MCF 10A (cell line): ENCODE measurements at places on chromosomes 4 and X.

DNA sequence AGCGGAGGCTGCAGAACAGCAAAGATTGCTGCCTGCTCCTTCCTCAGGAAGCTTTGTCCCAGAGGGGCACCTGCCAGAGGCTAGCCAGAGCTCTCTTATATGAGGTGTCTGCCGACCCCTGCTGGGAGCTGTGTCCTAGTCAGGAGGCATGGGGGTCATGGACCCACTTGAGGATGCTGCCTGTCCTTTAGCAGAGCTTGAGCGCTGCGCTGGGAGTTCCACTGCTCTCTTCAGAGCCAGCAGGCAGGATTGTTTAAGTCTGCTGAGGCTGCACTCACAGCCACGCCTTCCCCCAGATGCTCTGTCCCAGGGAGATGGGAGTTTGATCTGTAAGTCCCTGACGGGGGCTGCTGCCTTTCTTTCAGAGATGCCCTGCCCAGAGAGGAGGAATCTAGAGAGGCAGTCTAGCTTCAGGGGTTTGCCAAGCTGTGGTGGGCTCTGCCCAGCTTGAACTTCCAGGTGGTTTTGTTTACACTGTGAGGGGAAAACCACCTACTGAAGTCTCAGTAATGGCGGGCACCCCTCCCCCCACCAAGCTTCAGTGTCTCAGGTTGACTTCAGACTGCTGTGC lies 10.9 kb downstream of the DCK start:
- DNase-seq, result no peak

- peak; percentile 94 for DNase-seq
Measured at GRCh38 chr4:155906554-155907247, 3.2 kb downstream of the TDO2 start.

DNA sequence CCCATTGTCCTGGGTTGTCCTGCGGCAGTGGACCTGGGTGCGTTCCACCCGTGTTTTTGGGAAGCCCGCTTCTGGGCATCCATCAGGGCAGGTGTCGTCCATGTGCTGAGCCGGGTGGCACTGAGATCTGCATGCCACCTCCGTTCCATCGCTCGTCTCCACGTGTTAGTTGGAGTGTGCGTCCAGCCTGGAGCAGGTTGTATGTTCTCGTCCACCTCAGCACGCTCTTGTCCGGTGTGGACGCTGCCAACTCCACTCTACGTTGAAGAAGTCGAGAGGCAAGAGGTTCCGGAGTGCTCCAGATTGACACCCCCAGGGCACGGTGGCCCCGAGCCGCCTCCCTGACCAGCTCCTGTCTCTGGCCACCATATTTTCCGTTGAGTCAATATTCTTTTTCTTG lies 33.9 kb downstream of the PCGF3 start:
- DNase-seq, result no peak

DNA sequence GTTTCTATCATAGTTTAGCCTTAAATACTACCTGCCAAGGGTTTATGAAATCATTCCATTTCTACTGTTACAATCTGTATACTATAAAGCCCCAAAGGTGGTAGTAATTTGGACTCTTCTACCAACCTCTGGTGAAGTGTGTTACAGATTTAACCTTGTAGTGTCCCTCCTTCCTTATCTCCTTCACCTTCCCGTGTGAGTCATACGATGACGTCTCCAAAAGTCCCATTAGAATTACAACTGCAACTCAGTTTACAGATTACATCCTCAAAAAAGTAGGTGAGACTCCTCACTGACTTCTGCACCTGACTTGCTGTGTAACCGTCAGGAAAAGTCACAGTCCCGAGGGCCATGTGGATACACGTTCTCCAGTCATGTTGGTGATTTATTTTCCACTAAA lies 219.0 kb downstream of the DCTD start:
- DNase-seq, result no peak

- DNase-seq, result no peak
Measured at GRCh38 chr4:166230841-166231240, 357.8 kb downstream of the TLL1 start.

DNA sequence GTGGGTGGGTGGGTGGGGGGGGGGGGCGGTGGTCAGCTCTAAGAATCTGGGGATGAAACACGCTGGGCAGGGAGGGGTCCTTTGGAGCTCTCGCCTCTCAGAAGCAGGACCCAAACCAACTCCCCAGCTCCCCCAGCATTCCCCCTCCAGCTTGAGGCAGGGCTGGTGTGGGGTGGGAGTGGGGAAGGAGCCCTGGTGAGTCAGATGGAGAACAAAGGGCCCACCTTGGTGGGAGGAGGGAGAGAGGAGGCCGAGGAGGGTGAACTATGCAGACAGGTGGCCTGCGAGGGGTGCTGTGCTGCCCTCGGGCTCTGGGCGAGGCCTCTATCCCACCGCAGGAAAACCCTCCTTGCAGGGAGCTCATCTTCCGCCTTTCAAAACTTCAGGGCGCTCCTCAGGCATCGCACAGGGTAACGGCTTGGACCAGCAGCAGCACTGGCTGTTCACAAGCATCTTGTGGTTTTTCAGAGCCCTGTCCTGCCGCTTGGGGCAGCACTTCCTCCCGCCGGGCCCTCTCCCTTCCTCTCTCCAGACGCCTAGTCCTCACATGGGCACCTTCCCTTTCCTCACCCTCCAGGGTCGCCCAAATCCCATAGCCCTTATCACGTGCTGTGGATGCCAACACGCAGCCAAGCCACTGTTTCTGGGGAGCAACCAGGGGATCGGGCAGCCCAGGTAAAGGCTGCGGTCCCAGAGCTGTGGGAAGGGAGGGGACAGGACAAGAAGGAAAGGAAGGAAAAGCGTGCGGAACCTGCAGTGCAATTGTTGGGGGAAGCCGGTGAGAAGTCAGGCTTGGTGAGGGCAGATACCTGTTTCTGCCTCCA lies 34.0 kb upstream of the GRPEL1 start:
- peak; percentile 64 for DNase-seq

DNA sequence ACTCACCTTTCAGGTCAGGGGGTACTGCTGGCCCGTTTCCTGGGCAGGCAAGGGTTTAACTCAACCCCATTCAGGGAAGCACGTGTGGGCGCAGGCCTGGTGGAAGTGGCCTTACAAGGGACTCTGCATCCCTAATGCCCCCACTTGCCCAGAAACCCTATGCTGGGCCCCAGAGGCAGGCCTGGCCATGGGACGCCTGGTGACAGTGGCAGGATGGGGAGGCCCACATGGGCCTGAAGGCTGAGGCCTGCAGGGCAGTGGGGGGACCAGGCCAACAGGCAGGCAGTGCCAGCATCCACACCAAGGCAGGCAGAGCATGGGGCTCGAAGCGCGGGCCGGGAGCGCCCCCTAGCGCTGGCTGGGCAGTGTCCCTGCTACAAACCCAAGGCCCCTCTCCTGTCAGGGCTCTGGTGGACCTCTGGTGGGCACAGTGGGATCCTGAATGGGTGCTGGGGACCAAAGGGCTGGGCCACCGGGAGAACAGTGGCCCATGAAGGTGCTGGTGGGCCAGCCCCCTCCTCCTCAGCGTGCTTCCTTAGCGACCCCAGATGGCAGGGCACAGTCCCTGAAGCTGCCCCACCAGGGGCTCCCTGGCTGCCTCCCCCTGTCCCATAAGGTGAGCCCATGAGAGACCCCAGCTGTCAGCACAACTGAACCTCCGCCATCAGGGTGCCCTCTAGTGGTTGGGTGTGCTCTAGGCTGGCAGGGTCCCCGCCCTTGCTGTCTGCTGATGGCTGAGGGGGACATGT lies 16.8 kb downstream of the FGFR3 start:
- peak; percentile 68 for DNase-seq

DNA sequence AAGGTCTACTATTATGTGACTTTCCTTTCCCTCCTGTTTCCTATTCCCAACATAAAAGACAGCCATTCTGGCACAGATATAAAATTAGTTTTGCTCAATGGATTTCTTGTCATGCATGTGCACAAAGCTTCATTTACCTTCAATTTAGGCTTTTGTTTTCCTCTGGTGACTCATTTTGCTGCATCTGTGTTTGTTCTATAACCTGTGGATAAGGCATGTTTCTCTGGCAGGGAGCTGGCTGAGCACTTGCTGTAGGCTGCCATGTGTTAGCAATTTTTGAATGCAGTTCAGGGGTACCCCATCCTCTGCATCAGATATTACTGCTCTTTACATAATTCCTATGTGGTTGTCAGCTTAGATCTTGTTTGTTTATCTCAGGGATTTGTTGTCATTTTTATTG lies 202.8 kb upstream of the GRID2 start:
- DNase-seq, result peak; percentile 64
